Breast epithelium (tissue), 4 donors: ENCODE measurements at places on chromosomes 1 and 21. TPM values are rescaled to one million over a fixed set of nuclear protein-coding genes. Genes with fewer than 3 reads are reported as not detected.

DNA sequence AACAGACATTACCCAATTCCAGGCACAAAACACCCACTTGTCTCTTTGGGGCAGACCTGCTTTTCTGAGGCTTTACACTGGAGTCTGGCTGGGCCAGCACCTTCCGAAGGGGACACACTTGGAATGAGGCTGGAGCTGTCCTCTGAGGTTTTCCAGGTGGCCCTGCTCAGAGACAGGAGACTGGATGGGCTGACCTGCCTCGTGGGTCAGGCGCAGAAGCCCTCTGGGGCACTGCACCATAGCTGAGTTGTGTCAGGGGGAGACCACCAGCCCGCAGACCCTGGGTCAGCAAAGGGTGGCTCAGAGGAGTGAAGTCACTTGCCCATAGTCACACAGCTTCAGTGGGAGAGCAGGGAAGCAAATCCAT, 1.8 kb downstream of the SH2D5 start:
- H3K27ac ChIP-seq: no peak overlapping the region
- DNase-seq: peak; percentile 14
- no peaks in the 10 kb centered on the region for H3K36me3 ChIP-seq
- H3K4me1 ChIP-seq: peaks cover 12% of the 10 kb centered on the region
- H3K27me3 ChIP-seq: peaks cover 4% of the 10 kb centered on the region

The PADI2 gene
- total RNA-seq: 29.4 TPM

- no peak overlapping the region for H3K4me3 ChIP-seq
- no peaks in the 10 kb centered on the region for H3K4me1 ChIP-seq
Measured at GRCh38 chr1:84376000-84376910, 22.0 kb upstream of the DNASE2B start.

GRCh38 chr1:11466416-11466815, 12.5 kb upstream of the DISP3 start:
- DNase-seq: no peak
- H3K4me3 ChIP-seq: no peak overlapping the region
- H3K4me1 ChIP-seq: no peaks in the 10 kb centered on the region
- no peaks in the 10 kb centered on the region for H3K27me3 ChIP-seq
- H3K36me3 ChIP-seq: no peaks in the 10 kb centered on the region
- H3K27ac ChIP-seq: no peak overlapping the region

GRCh38 chr1:30990591-30990990, 74.9 kb downstream of the PUM1 start:
- no peak overlapping the region for H3K4me3 ChIP-seq
- no peaks in the 10 kb centered on the region for H3K36me3 ChIP-seq
- no peak for DNase-seq
- H3K27me3 ChIP-seq: no peaks in the 10 kb centered on the region

The AK5 gene
- 111 TPM for total RNA-seq
